ENCODE measurements at places on chromosomes 4 and X. TPM values are rescaled to one million over a fixed set of nuclear protein-coding genes. Genes with fewer than 3 reads are reported as not detected.

Gene CNKSR2
- 13.4 TPM for total RNA-seq

Gene SMIM43
- 4.1 TPM for total RNA-seq

Gene POU3F4
- not detected for total RNA-seq

Gene HTN3
- not detected for total RNA-seq

Gene S100G
- not detected for total RNA-seq

DNA sequence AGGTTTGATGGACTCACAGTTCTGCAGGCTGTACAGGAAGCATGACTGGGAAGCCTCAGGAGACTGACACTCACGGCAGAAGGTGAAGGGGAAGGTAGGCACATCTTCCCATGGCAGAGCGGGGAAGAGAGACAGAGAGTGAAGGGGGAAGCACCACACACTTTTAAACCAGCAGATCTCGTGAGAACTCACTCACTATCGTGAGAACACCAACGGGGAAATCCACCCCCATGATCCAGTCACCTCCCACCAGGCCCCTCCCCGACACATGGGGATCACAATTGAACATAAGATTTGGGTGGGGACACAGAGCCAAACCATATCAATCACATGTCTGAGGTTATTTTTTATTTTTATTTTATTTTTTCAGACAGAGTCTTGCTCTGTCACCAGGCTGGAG lies 4.9 kb upstream of the NAT8L start:
- DNase-seq = no peak

DNA sequence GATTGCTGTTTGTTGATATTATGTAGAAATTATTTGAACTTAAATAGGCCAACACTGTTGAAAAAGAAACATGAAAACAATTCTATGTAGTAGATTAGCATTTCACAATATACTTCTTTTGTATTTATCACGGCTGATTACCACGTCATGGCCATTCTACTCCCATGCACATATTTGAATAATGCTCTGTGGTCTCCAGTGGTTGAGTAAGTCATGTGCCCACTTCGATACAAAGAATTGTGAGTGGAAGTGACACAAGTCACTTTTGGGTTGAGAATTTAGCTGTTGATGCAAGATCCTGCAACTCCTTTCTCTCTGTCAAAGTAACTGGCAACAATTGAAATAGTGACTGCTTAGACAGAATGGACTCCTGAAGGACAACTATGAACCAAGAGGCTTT lies 6.7 kb upstream of the FSTL5 start:
- DNase-seq = no peak

- DNase-seq = no peak
Measured at GRCh38 chr4:171561419-171561818, 251.8 kb upstream of the GALNTL6 start.

- DNase-seq = no peak
Measured at GRCh38 chr4:931194-931959, 739 bp downstream of the GAK start.

GRCh38 chr4:186473933-186474332 lies 81.4 kb downstream of the MTNR1A start:
- DNase-seq = no peak

DNA sequence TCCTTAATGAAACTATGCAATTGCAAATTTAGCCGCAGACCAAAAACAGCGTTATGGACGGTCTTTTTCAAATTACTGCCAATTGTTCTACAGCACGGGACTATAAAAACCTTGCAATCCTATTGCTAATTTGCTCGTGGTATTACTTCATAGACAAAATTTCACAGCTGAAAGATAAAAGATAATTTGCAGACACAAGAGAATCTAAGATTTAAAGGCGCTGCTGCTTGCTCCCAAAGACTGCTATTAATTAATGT lies 1.4 kb upstream of the CAMK2D start:
- no peak for DNase-seq

DNA sequence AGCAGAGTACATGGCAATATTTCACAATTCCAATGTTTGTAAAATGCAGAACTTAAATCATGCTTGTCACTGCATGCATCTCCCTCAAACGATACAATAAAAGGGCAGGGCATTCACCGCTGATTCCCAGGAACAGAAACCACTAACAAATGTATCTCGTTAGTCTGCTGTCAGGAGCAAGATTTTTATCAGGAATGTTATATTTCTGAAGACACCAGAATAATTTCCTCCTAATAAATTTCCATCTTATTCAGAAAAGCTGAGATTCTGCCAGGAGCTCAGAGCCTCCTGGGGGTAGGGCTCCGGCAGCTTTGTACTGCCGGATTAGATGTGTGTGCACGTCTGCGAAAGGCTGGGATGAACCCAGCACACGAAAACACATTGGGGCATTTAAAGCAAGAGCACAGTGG lies 54.0 kb upstream of the LDB2 start:
- no peak for DNase-seq
